ENCODE measurements at places on chromosomes 16 and 17. TPM values are rescaled to one million over a fixed set of nuclear protein-coding genes. Genes with fewer than 3 reads are reported as not detected.

DNA sequence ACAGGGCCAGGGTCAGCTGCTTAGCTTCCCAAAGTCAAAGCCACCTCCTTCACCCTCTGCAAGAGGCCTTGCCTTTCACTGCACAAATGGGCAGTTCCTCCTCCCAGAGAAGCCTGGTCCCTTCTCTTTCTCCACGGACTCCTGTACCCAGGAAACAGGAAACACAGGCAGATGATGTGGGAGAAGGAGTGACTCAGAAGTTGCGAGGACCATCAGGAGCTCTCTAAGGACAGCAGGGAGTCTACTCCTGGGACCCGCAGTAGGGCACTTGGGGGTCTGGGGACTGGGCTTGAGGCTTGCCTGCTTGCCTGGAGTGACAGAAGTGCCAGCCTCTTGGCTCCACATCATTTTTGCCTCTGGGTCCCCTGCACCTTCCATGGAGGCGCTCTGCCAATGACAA is 47.4 kb upstream of the KSR1 start:
- DNase-seq, result no peak

DNA sequence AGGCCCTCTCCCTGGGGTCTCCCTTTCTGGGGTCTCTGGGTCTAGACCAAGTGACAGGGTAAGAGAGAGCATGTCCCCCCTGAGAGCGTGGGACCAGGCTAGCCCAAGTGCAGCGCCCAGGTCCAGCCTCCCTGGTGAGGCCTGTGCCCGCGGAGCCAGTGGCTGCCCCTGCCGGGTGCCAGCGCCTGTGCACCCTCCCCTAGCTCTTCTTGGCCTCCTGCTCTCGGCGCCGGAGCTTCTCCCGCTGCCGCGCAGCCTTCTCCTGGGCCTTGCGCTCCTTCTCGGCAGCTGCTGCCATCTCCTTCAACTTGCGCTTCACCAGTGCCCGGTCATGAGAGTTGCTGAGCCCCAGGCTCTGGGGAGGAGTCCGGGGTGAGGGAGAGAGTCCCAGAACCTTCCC is 17.3 kb downstream of the SAMD14 start:
- DNase-seq, result no peak

Gene GAS7
- polyA plus RNA-seq, result 53.1 TPM

- no peak for DNase-seq
These were observed 141.4 kb downstream of the SOCS1 start for GRCh38 chr16:11114366-11115164.

- no peak for DNase-seq
These were observed 243.2 kb upstream of the CIBAR2 start for GRCh38 chr16:85355515-85355837.

DNA sequence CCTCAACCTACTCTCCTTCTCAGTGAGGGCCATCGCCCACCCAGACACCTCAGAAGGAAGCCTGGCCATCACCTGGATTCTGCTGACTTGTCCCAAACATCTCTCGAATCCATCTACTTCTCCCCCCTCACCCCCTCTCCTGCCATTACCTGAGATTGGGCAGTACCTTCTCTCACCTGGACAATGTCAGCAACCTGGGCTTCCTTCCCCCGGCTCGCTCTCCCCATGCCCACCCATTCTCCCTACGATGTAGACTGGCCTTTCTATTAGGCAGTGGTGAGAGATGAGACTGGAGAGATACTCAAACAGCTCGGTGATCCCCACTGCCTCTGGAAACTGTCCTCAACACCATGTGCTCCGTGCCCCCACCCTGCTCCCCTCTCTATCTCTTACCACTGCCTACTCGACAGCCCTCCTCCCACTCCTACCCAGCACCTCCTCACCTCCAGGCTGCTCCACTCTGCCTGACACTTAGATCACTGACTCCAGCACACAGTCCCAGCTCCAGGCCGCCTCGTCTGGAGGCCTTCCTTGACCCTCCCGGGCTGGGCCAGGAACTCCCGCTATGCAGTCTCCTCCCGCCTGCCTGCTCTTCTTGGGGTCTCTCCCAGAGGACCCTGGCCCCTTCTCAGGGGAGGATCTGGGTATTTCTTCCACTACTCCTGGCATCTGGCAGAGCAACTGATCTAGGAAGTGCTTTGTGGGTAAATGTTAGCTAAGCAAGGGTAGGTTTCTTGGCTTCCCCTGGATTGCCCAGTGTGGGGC is 235.8 kb upstream of the NLRP1 start:
- no peak for DNase-seq
